ENCODE measurements at places on chromosomes 11 and 22.

DNA sequence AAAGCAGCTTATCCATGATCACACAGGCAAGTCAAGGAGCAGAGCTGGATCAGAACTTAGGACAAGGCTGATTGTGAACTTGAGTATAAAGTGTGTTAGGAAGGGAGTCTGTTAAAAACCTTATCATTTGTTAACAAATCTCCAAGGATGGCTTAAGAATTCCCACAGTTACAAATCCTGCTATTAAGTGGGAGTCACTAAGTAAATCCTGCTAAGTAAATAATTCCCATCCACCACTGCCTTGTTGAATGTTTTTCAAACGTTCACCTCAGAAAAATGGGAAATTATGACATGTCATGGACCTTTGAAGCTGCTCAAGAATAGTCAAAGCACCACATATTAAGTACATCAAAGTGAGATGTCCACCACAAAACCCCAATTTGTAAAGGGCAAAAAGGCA is 88.7 kb downstream of the FAM168A start:
- DNase-seq, result no peak

DNA sequence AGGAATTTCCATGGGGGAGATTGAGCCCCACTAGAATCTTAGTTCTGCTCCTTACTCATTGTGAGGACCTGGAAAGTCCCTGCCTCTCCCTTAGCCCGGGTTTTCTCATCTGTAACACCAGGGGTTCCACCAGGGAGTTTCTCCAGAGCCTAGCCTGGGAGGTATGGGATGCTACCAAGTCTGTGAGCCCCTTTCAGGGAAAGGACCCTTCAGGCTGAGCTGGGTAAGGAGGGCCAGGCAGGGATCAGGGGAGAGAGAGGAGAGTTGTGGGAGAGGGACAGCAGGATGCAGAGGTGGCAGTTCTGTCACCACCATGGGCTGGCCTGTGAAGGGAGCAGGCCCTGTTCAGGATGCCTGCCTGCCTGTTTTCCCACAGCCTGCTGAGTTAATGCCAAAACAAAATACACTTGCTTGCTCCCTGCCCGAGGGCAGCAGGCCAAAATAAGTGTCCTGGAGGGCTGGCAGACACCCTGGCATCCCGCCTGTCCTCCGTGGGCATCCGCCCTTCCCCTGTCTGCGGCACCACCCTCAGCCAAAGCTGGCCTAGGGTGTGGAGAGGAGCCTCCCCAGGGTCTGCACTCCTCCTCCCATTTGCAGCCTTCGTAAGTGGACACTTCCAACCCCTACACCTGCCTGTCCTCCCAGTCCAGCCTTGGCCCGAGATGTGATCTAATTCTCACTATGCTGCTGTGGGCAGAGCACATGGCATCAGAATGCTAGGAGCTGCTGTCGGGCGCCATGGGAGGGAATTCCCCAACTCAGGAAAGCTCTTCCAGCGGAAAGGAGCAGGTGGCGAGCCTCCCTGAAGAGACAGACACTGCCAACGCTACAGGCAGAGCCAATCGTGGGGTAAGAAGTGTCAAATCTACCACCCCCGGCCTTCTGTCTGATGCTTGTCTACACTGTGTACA is 5.9 kb upstream of the FCHSD2 start:
- no peak for DNase-seq

GRCh38 chr22:44396021-44396726 is 83.4 kb upstream of the SHISAL1 start:
- no peak for DNase-seq

GRCh38 chr11:91608677-91609076 is 615.9 kb upstream of the FAT3 start:
- no peak for DNase-seq

GRCh38 chr22:48927591-48927990 is 900.1 kb downstream of the BRD1 start:
- DNase-seq, result no peak

GRCh38 chr11:46570790-46571398 is 22.9 kb downstream of the AMBRA1 start:
- no peak for DNase-seq

GRCh38 chr11:125091877-125092664 is 19.4 kb downstream of the TMEM218 start:
- no peak for DNase-seq
